ENCODE measurements at places on chromosomes 16 and 17.

DNA sequence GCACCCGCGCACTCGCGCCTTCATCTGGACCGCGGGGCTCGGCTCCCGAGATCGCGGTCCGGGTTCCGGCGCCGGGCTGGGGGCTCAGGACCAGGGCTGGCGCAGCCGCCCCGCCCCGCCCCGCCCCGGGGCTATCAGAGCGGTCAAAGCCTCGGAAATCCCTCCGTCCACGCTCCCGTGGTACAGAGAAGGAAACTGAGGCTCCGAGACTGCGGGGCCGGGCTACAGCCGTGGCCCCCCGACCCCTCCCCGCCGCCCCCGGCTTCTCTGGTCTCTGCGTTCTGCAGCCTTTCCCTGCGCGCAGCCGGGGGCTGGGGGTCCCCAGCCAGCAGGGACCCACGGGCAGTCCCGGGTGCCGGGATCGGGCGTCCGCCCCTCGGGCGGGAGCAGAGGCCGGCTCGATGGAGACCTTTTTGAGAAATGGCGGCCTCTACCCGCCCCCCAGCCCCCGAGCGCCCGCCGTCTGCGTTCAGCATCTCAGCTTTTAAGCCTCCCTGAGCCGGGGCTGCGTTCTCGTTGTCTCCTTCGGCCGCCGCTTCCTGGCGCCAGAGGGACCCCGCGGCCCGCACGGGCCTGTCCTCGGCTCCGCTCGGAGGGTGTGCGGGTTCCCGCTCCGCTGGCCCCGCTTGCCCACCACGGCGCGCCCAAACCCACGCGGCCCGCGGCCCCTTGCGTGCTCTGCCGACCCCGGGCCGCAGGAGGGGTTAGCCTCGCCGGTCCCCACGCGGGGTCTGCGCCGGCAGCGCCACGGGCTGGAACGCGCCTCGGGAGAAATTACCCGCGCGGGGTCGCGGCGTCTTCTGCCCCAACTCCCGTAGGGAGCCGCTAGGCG, 1.5 kb upstream of the NPTX1 start:
- no peak for DNase-seq

GRCh38 chr16:60363566-60363965, 1629.5 kb upstream of the GOT2 start:
- DNase-seq = no peak

DNA sequence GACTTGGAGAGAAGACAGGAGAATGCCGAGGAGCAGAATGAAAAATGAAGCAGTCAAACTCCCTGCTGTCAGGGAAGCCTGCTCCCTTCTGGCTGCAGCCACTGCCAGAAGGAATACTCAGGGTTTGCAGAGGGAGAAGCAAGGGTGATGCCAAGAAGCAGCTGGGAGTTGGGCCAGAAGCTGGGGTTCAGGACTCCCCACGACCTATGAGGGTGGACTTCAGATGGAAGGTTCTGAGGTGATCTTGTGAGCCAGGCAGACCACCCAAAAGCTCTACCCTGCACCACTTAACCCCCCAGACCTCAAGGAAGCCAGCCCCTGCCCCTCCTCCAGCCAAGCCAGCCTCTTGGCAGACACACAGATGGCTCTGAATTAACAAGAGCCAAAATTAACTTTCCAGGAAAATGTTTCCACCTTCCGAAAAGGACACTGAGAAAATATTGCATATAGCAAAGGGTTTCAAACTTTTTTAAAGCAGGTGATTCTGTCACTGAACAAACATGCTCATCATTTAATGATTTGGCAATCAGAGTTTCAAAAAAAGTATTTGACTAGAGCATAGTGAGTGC, 126.0 kb upstream of the ERCC4 start:
- DNase-seq = no peak

- peak; percentile 2 for DNase-seq
Observed at GRCh38 chr16:74297145-74297665, 591 bp downstream of the PSMD7 start.

DNA sequence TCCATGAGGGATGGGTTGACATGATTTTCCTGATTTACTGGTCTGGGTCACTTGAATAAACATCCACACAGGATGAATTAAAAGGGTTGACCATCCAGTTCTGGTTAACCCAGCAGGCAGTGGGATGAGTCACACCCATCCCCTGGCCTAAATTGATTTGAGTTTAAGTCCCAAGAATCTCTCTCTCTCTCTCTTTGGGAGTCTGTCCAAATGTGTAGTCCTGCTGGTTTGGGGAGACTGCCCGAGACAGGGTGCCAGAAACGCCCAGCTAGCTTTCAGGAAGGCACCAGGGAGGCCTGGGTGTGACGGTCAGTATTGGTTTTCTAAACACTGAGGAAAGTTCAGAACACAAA, 38.8 kb downstream of the SCPEP1 start:
- DNase-seq = no peak

GRCh38 chr17:38620551-38621277, 15.0 kb upstream of the SRCIN1 start:
- DNase-seq = no peak

GRCh38 chr17:81821603-81822311, 11.3 kb downstream of the MCRIP1 start:
- DNase-seq = no peak

- DNase-seq = no peak
Observed at GRCh38 chr16:47413041-47413440, 47.8 kb downstream of the ITFG1 start.

DNA sequence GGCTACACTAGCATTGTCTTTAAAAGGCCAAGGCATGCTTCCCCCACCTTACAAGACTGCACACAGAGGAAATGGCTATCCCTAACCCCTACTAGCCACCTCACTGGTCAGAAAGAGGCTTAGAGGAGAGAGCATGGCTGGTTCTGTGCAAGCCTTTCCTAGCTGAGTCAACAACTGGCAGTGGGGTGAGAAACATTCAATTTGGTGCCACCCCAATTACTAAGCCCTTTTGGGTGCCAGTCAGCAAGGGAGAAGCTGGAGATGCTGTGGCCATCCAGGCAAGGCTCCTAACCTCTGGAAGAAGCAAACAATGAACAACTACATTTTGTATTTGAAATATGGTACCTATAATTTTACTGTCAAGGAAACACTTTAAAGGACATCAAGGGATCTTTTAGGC, 4.7 kb upstream of the KAT7 start:
- no peak for DNase-seq

DNA sequence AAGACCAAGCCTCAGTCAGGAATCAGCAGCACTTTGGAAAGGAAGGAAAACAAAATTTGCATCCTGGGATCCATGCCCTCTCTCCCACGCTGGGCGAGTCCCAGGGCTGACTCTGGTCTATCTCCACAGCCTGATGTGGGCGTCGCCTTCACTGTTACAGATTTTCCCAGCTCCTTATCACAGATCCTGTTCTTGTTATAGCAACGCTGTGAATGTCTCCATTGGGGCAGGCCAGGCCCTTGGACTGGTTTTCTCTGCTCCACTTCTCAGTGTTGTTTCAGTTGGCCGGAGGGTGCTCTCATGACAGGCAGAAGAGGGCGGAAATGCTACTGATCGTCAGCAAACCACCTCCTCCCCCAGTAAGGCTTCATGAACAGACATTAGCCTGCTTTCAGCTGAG, 127.9 kb upstream of the CDH11 start:
- no peak for DNase-seq
